ENCODE measurements at places on chromosomes 1 and 21. TPM values are rescaled to one million over a fixed set of nuclear protein-coding genes. Genes with fewer than 3 reads are reported as not detected.

Gene GPR157
- 2.6 TPM for total RNA-seq

Gene ZFP69B
- under 0.01 TPM for total RNA-seq

Gene TTC24
- total RNA-seq = not detected

Gene LCE2A
- not detected for total RNA-seq

Gene UQCRHL
- 4.7 TPM for total RNA-seq

Gene MACO1
- total RNA-seq = 16.2 TPM

Gene PCSK9
- total RNA-seq = 3.1 TPM

Gene PRKAA2
- total RNA-seq = 56.9 TPM

Gene S100A3
- not detected for total RNA-seq

Gene RGS18
- 0.52 TPM for total RNA-seq

Gene IVL
- not detected for total RNA-seq

Gene FNBP1L
- 25.1 TPM for total RNA-seq

Gene CCDC18
- total RNA-seq = 1.6 TPM

Gene USH2A
- 0.52 TPM for total RNA-seq

Gene EDN2
- total RNA-seq = not detected

Gene DHX9
- 142 TPM for total RNA-seq

Gene TRIM45
- 7.3 TPM for total RNA-seq

Gene CCDC17
- total RNA-seq = 0.52 TPM

Gene WNT2B
- 6.3 TPM for total RNA-seq

Gene TLR5
- 3.1 TPM for total RNA-seq

Gene SPRR2A
- total RNA-seq = not detected

Gene C1orf232
- total RNA-seq = not detected

Gene CD160
- total RNA-seq = under 0.01 TPM

Gene GFI1
- total RNA-seq = 0.52 TPM

Gene HSD11B1
- total RNA-seq = not detected

Gene RXFP4
- not detected for total RNA-seq

Data from skeletal muscle tissue (tissue), 5 donors.